ENCODE measurements at places on chromosomes 2 and 18.

- no peak for DNase-seq
Measured at GRCh38 chr2:218963601-218964000, 4.1 kb downstream of the CDK5R2 start.

- DNase-seq: peak; percentile 23
Measured at GRCh38 chr2:85327160-85327821, 498 bp downstream of the TGOLN2 start.

- no peak for DNase-seq
Measured at GRCh38 chr2:232502511-232502910, 14.9 kb upstream of the ECEL1 start.

DNA sequence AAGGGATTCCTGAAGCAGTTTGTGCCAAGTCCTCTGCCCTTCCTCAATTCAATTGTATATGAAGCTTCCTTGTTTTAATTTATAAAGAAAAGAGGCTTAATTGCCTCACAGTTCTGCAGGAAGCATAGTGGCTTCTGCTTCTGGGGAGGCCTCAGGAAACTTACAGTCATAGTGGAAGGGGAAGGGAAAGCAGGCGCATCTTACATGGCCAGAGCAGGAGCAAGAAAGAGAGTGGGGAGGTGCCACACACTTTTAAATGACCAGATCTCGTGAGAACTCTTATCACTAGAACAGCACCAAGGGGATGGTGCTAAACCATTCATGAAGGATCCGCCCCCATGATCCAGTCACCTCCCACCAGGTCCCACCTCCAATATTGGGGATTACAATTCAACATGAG, 114.2 kb downstream of the SGPP2 start:
- DNase-seq: no peak

DNA sequence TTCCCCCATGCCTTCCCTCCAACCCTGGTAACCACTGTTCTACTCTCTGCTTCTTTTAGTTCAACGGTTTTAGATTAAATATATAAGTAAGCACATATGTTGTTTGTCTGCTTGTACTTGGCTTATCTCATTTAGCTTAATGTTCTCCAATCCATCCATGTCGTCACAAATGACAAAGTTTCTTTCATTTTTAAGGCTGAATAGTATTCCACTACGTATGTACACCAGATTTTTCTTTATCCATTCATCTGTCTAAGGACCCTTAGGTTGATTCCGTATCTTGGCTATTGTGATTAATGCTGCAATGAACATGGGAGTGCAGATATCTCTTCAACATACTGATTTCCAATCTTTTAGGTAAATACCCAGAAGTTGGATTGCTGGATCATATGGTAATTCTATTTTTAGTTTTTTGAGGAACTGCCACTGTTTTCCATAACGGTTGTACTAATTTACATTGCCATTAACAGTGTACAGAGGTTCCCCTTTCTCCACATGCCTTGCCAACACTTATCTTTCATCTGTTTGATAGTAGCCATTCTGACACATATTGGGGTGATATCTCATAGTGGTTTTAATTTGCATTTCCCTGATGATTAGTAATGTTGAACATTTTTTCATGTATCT, 8.1 kb downstream of the ASB3 start:
- DNase-seq: no peak

- DNase-seq: no peak
Measured at GRCh38 chr2:215794829-215795546, 218.4 kb downstream of the MREG start.

DNA sequence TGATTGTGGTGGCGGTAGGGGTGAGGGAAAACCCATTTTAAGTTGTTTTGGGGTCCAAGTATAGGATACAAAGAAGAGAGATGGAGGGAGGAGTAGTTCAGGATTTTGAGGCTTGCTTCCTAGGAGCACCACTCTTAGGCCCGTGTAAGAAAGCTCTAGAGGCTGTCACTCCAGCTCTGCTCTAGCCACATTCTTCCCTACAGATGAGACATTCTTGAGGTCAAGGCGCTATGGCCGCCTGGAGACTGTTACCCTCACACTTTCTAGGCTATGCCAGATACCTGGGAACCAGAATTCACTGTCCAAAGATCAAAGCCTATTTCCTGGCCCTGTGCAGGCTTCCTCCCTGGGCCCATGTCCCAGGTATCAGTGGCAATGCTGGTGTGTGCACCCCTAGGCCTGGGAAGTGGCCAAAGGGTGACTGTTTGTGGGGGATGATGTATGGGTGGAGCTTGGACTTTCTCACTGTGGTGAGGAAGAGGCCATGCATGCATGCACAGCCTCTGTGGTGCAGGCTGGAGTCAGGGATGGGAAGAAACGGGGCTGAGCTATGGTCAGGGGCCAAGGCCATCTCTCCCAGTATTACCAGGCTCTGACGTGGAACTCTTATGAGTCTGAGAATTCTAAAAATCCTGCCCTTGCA, 7.0 kb upstream of the TTL start:
- no peak for DNase-seq

GRCh38 chr18:63315131-63315662, 4.4 kb downstream of the BCL2 start:
- DNase-seq: no peak

- DNase-seq: no peak
Measured at GRCh38 chr2:7773362-7774360, 856.4 kb downstream of the RNF144A start.

DNA sequence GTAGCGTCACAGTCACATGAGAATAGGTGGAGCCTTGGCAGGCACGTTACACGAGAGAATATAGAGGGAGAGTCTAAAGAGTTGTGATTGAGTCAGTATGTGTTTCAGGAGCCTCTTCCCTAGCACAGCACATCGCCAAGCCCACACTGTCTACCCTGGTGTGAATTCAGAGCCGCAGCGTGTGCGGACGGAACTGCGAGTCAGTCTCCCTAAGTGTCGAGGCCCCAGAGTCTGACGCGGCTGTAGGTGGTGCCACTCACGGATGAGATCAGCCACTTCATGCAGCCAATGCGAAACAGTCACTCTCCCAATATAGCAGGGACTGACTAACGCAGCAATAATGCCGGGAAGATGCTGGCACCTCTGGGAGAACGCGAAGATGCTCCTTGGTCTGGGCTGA, 587.3 kb upstream of the ID2 start:
- DNase-seq: no peak

DNA sequence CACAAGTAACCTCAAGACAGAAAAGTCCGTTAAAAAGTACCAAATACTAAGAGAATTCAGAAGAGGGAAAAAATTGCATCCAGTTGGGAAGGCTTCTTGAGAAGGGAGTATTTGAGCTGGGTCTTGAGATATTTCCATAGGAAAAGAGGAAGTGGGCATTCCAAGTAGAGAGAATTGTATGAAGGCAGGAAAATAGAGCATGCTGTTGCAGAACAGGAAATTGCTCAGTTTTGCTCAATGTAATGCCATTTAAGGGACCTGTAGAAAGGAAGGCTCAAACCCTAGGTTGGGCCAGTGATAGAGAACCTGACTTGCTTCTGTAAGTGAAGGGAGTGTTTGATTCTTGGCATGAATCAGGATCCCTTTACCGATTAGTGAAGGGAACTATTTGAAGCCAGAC, 1.0 kb upstream of the ZC3H8 start:
- DNase-seq: no peak

DNA sequence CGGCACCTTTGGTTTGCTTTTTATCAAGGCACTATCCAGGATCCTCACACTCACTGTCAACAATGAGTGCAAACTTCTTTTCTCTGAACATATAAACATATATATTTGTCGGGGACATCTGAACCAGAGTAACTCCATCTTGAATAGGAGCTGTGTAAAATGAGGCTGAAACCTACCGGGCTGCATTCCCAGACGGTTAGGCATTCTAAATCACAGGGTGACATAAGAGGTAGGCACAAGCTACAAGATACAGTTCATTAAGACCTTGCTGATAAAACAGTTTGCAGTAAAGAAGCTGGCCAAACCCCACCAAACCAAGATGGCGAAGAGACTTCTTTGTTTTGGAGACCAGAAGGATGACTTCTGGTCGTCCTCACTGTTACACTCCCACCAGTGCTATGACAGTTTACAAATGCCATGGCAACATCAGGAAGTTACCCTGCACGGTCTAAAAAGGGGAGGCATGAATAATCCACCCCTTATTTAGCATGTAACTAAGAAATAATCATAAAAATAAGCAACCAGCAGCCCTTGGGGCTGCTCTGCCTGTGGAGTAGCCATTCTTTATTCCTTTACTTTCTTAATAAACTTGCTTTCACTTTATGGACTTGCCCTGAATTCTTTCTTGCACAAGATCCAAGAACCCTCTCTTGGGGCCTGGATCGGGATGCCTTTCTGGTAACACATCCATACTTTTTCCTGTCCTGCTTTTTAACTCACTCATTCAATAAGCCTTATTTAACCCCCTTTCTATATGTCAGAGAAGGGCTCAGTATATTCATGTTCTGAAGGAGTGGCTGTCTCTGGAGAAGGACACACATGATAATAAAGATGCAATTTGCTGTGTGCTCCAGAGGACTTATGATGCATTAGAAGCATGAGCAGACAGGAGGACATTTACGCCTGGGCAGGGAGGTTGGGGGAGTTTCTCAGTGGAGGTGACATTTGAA, 65.4 kb downstream of the TACR1 start:
- no peak for DNase-seq

GRCh38 chr2:1318366-1319009, 94.8 kb upstream of the TPO start:
- DNase-seq: no peak

GRCh38 chr2:41828052-41828643, 219.7 kb upstream of the PKDCC start:
- no peak for DNase-seq

- no peak for DNase-seq
Measured at GRCh38 chr2:133591164-133591563, 22.9 kb upstream of the NCKAP5 start.

- DNase-seq: no peak
Measured at GRCh38 chr18:9719421-9719981, 11.4 kb downstream of the RAB31 start.

DNA sequence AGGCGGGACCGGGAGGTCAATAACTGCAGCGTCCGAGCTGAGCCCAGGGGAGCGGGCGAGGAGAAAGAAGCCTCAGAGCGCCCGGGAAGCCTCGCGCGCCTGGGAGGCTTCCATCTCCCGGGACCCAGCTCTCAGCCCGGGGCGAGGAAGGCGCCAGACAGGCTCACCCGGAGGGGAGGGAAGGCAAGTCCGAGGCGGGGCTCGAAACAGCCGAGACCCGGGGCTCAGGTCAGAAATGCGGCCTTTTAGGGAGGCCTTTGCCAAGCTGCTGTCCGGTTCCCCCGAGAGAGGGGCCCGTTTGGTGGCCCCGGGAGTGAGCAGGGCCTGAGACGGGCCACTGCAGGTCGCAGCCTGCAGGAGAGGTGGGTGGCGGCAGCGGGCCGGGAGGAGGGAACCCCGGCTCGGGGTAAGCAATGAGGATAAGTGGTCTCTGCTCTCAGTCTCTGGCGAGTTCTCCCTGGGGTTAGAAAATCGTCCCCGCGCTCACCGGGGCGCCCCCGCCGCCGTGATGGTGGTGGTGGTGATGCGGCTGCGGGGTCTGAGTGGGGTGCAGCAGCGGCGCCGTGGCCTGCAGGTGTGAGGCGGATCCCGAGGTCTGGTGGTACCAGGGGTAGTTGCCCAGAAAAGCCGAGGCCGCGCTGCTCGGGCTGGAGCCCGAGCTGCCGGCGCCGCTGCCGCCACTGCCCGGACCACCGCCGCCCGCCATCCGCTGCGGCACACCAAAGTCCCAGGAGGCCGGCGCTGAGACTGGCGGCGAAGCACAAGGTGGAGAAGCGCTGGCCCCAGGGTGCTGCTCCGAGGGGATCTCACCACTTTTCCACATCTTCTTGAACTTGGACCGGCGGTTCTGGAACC, 2.4 kb downstream of the DLX2 start:
- DNase-seq: no peak

DNA sequence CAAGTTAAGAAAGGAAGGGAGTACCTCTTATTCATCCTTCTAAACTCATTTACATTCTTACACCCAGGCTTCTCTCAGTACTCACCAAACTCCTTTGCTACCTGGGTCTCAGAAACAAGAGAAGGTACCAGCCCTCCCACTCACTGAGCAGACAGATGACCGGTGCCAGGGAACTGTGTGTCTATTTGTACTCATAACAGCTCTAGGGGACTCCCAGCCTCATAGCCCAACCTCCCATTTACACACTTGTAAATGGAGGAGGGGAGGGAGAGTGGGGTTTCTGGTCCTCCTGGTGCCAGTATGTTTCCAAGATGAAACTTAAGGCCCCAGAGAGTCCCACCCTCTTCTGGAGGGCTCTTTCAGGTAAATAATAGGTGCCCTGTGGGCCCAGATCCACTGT, 42.8 kb upstream of the SIGLEC15 start:
- no peak for DNase-seq

DNA sequence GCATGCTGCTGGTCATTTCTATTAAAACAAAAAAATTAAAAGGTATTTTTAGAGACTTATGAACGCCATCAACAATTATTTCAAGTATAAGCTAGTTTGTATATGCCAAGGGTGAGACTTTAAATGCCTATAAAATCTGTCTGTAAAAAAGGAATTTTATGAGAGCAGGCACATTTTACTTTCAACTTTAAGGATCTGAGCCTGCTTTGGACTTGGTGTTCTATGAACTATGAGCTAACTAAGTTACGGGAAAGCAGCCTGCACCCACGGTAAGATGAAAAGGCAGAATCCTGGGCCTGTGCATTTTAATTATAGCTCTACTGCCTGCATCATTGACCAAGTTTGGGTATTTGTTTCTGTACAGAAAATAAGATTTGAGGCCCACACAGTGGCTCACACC, 95.4 kb downstream of the PLEKHM3 start:
- no peak for DNase-seq

- no peak for DNase-seq
Measured at GRCh38 chr18:45349467-45349866, 265.8 kb upstream of the SLC14A2 start.

- no peak for DNase-seq
Measured at GRCh38 chr2:147051248-147051647, 793.6 kb upstream of the ACVR2A start.

GRCh38 chr2:48715042-48715899, 40.3 kb downstream of the LHCGR start:
- DNase-seq: no peak

GRCh38 chr18:49013961-49014604, 63.3 kb upstream of the SMAD7 start:
- DNase-seq: no peak

- DNase-seq: no peak
Measured at GRCh38 chr2:55627915-55628314, 10.5 kb upstream of the PPP4R3B start.

- no peak for DNase-seq
Measured at GRCh38 chr2:216687646-216688045, 7.7 kb downstream of the IGFBP5 start.

DNA sequence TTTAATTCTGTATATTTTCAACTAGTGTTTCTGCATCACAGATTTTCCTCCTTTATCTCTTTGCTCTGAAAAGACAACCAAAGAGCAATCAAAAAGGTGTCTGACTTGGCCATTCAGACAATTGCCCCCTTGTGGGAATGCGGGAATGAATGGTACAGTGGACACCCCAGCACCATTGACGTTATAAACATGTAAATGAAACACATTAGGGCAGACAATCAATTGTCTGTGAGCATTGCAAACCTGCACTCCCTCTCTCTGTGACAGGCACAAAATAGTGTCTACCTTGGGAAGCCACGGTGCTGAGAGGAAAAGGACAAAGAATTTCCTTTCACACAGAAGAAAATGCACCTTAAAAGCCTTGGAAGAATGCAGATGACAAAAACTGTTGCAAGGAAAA, 8.0 kb downstream of the ZEB2 start:
- no peak for DNase-seq

Data from activated T-cell treated with anti-CD3 and anti-CD28 coated beads for 4 hours (primary cell).